ENCODE measurements at places on chromosomes 3 and 15.
A peak's percentile ranks its signal among the peaks of the same experiment; 100 is the strongest.

GRCh38 chr3:127676921-127677351 is 4.2 kb downstream of the ABTB1 start:
- no peak for DNase-seq

GRCh38 chr15:45640616-45641015 is 5.8 kb downstream of the SQOR start:
- peak; percentile 69 for DNase-seq

DNA sequence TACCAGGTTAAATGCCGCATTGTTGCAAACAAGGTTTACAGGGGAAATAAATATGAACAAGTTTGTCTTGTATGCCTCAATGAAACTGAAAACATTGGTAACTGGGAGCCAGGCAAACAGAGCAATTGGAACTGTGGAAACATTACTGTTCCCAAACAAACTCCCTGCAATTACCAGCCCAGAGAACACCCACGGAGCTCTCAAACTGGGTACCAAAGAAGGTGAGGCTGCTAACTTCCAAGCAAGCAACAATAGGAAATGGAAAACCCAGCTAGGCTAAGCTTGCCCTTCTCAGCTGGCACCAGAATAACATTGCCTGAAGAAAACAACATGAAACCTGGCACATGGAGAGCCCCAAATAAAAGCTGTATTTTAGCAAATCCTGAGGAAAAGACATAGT is 218.9 kb upstream of the THRB start:
- no peak for DNase-seq

DNA sequence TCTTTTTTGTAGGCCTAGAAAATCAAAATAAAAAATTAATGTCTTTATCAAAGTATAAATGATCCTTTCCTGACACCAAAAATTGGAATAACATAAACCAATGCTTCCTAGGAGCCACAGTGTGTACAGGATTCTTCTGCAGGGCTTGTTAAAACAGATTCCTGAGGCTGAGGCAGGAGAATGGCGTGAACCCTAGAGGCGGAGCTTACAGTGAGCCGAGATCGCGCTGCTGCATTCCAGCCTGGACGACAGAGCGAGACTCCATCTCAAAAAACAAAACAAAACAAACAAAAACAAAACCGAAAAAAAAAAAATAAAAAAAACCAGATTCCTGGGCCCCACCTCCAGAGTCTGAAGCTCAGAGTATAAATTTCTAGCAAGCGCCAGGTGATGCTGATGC is 78.0 kb downstream of the PEX5L start:
- DNase-seq, result no peak

- DNase-seq, result no peak
Measured at GRCh38 chr3:166471074-166471767, 634.0 kb upstream of the BCHE start.

GRCh38 chr15:79972863-79973262 is 1.9 kb upstream of the BCL2A1 start:
- no peak for DNase-seq

DNA sequence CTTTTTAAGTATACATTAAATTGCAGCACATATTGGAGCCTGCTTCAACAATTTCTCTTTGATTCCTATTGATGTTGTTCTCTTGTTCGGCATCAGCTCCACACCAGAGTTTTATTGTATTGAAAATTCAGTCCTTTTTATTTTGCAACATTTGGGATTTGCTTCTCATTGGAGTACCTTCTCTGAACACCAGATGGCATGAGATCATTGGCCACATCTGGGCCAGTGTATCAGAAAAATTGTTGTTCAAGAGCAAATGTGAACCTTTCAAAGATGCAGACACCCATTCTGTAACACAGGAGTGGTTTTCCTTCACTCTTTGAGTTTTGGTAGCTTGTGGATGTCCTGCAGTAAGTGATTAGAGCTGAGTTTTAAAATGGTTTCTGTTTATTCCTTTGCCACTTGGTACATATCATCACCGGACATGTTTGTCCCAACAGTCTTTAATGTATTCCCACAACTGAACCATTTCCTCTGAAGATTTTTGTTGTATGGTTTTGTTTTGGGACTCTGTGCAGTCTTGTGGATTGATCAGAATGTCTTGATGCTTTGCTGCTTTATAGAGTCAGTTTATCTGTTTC is 96.1 kb downstream of the MCTP2 start:
- DNase-seq, result peak; percentile 5

DNA sequence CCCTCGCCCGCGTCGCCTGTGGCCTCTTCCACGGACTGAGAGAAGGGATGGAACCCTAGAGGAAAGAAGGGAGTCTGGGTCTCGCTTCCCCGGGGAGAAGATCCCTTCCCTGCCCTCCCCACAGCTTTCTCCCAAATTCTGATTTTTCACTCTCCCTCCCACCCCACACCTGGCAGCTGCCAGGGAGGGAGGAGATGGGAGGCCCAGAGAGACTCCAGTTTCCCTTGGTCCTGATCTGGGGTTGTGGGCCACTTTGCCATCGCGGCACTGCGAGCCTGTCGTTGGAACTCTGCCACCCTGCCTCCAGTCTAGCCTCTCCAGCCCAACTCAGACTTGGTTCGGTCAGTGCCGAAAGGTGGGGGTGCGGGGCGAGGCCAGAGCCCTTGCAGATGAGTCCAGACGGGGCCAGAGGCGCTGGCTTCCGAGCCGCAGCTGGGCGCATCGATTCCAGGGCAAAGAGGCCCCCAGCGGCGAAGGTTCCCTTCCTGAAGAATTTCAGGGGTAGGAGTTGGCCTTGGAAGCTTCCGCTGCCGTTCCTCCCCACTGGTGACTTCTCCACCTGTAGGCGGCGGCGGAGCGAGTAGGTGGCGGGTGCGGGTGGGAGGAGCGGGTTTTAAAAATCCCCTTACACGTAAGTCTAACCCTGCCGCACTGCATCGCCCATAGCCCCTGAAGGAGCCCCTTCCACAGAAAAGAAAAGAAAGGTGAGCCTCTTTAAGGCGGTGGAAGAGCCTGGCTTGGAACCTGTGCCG is 5.2 kb downstream of the WNT5A start:
- DNase-seq, result no peak

- DNase-seq, result no peak
Measured at GRCh38 chr15:78390242-78390641, 47.8 kb upstream of the IREB2 start.

DNA sequence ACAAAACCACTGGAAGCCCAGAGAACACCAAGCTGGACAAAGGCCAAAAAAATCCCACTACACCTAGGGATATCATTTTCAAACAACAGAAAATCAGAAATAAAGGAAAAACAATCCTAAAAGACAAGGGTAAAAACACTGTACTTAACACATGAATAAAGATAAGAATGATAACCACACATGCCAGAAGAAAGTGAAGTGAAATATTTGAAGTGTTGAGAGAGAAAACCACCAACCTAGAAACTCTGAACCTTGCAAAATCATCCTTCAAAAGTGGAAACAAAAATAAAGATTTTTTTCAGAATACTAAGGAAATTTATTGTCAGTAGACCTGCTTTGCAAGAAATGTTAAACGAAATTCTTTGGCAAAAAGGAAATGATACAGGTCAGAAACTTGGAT is 45.1 kb downstream of the KPNA1 start:
- DNase-seq, result no peak

GRCh38 chr15:27438403-27439375 is 467.7 kb downstream of the GABRG3 start:
- DNase-seq, result no peak
